HEK293T (cell line): ENCODE measurements at places on chromosomes 13 and 19.
A peak's percentile ranks its signal among the peaks of the same experiment; 100 is the strongest.

DNA sequence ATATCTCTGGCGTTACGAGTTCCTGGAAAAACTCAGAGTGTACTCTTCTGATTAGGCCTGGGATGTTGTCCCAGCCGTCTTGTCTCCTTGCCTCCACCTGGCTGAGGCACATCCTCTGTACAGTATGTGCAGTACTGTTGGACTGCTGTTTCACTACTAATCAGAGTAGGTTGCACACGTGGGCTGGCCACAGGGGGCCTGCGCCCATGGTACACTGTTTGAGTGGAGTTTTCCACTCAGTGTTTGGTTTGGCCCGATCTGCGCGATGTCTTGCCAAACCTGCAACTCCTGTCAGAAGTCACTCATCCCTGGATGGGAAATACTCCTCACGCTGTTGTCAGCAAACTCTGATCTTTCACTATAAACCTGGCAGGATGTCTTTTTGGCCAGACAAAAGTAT is 189.6 kb upstream of the CSNK1A1L start:
- no peak for DNase-seq

DNA sequence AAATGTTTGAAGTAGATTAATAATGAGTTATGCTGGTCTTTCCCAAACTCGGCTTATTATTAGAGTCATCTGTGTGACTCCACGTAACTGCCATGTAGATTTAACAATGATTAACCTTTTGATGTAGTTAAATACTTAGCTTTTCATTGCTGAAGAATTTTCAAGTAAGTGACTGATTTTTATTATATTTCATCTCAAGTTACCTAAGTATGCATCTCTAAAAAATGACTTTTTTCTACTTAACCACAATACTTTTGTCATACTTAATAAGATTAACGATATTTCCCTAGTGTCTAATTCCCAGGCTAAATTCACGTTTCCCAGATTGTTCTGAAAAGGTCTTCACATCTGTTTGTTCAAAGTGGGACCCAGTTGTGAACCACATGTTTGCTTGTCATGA is 17.8 kb downstream of the BIVM start:
- no peak for DNase-seq

DNA sequence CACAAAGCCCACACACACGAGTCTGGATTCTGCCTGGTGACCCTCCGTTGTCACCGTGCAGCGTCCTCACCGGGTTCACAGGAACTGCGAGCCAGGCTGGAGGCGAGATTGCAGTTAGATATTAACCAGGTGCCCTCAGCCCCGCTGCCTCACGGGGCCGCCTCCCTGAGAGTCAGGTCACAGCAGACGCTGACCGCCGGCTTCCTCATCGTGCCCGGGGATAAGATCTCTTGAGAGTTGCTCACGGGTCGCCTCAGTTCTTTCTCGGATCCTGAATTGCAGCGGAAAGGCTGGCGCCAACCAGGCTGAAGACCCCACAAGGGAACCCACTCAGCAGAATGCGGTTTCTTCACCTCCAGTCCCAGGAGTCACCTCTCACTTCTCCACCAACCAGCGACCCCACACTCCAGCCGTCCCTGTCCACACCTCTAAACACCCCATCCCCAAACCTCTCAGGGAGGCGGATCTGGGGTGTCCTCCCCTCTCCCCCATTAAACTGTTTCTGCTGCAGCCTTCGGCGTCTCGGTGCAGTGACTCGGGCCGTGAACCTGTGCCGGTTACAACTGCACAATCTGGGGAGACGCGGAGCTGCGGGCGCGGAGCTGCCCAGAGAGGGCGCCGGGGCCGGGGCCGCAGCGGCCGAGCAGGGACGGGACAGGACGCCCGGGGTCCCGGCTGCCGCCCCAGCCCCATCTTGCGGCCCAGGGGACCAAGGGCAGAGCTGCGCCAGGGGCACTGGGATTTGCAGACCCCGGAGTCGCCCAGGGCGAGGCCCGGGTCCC is 591 bp downstream of the ZNF823 start:
- DNase-seq, result peak; percentile 14

- no peak for DNase-seq
Measured at GRCh38 chr19:41434450-41434849, 5.3 kb downstream of the DMAC2 start.

DNA sequence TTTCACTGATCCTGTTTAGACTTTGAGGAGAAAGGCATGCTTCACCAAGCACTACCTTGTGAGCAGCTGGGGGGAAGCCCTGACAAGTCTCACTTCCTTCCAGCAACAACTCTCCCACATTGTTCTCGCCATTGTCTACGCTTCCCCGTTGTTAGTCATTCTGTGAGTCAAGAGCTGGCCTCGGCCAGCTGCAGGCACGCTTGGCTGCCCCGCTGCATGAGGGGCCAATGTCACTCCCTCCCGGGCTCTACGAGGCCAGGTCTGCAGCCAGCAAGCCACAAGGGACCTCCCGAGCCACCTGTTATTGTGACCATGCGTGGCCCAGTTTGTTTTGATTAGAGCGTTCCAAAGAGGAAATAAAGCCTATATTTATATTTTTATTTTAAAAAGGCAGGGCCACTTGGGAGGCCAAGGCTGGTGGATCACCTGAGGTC is 220.9 kb downstream of the FOXO1 start:
- no peak for DNase-seq

- no peak for DNase-seq
Measured at GRCh38 chr19:14407605-14408484, 11.3 kb downstream of the DDX39A start.

GRCh38 chr13:40215311-40215710 is 451.1 kb downstream of the FOXO1 start:
- DNase-seq, result no peak

DNA sequence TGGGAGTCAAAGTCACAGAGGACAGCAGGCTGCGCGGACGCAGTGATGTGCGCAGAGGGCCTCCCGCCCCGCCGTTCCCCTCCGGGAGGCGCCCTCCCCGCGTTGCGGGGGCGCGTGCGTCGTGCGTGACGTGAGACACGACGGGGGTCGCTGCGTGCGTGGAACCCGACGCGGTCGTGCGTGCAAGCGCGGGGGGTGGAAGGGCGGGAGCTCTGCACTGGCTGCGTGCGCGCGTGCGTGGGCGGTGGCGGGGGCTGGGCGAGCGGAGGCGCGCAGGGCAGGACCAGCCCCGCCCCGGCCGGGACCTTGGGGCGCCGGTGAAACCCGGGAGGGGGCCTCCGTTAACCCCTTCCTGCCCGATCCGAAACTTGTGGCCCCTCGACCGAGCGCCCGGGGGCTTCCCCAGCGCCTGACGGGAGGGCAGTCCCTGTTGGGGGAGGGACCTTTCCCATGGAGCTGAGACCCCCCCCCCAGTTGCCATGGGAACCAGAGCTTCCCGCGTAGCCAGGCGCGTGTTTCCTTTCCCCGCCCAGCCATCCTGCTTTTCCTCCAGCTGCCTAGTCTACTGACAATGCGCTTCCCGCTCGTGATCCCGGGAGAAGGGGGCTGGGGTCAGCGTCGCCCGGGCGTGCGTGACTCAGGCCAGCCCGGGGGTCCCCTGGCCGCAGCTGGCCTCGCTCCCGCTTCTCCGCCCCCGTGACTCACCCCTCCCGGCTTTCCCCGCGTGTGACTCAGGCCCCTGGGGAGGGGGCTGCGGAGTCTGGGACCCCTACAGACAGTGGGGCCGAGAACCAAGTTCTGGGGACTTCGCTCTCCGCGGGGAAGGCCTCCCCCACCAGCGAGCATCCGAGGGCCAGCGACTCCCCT is 7.3 kb upstream of the HOOK2 start:
- DNase-seq, result no peak

GRCh38 chr13:93951108-93951507 is 528.4 kb downstream of the DCT start:
- DNase-seq, result no peak

DNA sequence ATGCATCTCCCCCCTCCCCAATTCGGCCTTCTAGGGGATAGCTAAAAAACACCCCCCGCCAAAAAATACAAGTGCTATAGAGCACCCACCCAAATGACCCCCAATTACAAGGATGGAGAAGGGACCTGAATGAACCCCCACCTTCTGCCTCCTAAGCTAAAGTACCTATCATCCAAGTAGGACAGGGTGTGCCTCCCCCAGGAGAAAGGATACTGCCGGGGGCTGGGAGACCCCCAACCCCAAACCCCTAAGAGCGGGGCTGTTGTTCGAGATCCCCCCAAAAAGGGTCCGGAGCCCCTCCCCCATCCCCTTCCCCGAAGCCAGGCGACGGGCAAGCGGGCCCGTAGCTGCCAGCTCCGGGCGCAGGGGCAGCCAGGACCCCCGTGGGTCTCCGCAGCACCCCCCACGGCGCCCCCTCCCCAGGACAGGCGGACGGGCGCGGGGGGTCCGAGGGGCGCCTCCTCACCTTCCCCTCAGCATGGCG is 1.9 kb downstream of the ZC3H4 start:
- no peak for DNase-seq

- no peak for DNase-seq
Measured at GRCh38 chr19:42872608-42873007, 6.9 kb downstream of the PSG1 start.

DNA sequence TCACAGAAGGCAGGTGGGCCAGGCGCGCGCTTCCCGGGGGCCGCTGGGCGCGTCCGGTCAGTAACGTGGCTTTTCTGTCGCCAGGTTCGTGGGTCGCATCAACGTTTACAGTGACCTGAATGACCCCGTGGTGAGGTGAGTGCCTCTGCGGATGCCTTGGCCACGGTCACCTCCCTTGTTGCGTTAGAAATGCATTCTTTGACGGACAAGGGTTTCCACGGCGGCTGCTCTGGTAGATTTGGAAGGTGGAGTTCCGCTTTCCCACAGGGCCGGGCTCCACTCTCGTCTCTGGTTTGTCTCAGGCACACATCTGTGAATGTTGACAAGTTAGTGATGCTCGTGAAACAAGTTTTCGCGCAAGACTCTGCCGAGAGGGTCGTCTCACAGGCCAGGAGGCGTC is 130.0 kb downstream of the ATP11A start:
- DNase-seq, result no peak

GRCh38 chr19:16594131-16594586 is 21.9 kb upstream of the SLC35E1 start:
- no peak for DNase-seq

- DNase-seq, result no peak
Measured at GRCh38 chr19:45994456-45994997, 740 bp upstream of the CCDC61 start.

DNA sequence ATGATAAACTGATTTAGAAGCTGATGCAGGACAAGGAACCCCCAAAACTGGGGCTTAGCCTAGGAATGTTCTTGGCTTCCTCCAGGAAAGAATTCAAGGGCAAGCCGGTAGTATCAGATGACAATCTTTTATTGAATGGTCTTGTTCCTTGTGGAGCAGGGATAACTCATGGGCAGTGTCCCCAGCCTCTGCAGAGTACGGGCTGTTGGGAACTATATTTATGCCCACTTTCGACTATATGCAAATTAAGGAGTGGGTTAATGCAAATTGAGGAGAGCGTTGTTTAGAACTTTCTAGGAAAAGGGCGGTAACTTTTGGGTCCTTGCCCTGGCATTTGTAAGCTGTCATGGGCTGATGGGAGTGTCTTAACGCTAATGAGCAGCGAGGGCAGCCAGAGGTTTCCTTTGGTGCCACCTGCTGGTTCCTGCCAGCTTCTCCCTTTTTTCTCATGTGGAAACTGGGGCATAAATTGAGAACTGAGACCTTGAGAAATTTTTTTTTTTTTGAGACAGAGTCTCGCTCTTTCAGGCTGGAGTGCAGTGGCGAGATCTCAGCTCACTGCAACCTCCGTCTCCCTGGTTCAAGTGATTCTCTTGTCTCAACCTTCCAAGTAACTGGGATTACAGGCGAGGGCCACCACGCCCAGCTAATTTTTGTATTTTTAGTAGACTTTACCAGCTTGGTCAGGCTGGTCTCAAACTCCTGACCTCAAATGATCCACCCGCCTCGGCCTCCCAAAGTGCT is 79.4 kb upstream of the ABCC4 start:
- DNase-seq, result peak; percentile 71

GRCh38 chr19:29539670-29540069 is 13.9 kb downstream of the VSTM2B start:
- DNase-seq, result no peak

DNA sequence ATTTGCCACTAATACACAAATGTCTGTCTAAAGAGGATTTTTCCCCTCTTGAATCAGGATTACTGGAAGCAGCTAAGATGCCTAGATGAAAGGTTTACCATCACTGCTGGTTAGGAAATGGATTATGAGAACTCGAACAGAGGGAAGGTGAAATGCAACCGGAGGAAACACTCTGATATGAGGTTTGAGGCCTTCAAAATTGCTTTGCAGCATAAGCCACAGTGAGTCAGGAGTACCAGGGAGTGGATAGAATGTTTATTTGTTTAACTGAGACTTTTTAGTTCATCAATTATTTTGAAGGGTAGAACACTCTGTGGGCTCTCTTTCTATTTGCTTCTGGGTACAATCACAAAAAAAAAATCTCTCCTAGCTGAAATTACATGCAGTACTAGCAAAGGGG is 18.1 kb downstream of the CDADC1 start:
- no peak for DNase-seq
